ENCODE measurements at places on chromosomes 13 and 19.

DNA sequence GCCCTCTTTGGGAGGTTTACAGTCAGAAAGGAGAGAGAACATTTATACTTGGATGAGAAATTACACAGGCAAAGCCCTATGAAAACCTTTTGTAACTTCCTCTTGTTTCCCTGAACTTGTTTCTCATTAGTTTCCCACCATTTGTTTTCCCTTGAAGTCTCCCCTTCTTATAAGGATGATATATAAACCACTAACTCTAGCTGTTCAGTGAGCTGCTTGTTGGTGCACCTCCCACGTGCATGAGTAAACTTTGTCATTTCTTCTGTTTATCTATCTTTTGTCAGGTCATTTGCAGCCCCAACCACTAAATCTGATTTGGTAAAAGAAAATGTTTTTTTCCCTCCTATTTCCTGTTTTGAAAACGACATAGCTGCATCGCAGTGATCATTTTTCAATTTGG is 919.9 kb downstream of the SLITRK1 start:
- no peak for DNase-seq

- no peak for DNase-seq
These were observed 99.6 kb upstream of the SIAH3 start for GRCh38 chr13:45951166-45951565.

GRCh38 chr13:112743451-112744167 is 53.8 kb downstream of the ATP11A start:
- DNase-seq, result no peak

GRCh38 chr13:33228648-33229445 is 56.7 kb downstream of the STARD13 start:
- DNase-seq, result peak; percentile 42

DNA sequence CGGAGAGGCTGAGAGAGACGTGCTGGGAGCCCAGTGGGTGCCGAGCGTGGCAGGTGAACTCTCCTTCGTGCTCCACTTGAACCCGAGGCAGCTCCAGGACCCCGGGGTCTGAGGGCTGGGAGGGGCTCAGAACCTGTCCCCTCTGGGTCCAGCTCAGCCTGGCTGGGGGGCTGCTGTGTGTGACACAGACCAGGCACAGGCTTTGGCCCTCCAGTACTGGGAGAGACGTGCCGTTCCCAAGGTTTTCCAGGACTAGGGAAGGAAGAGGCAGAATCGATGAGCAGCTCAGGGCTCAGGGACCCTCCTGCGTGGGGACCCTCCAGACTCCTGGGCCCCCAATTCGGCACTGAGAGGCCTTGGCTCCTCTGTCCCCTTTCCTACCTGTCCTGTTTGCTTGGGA is 2.3 kb downstream of the SIGLEC10 start:
- no peak for DNase-seq

GRCh38 chr19:53655042-53655665 is 23.4 kb downstream of the DPRX start:
- DNase-seq, result no peak

DNA sequence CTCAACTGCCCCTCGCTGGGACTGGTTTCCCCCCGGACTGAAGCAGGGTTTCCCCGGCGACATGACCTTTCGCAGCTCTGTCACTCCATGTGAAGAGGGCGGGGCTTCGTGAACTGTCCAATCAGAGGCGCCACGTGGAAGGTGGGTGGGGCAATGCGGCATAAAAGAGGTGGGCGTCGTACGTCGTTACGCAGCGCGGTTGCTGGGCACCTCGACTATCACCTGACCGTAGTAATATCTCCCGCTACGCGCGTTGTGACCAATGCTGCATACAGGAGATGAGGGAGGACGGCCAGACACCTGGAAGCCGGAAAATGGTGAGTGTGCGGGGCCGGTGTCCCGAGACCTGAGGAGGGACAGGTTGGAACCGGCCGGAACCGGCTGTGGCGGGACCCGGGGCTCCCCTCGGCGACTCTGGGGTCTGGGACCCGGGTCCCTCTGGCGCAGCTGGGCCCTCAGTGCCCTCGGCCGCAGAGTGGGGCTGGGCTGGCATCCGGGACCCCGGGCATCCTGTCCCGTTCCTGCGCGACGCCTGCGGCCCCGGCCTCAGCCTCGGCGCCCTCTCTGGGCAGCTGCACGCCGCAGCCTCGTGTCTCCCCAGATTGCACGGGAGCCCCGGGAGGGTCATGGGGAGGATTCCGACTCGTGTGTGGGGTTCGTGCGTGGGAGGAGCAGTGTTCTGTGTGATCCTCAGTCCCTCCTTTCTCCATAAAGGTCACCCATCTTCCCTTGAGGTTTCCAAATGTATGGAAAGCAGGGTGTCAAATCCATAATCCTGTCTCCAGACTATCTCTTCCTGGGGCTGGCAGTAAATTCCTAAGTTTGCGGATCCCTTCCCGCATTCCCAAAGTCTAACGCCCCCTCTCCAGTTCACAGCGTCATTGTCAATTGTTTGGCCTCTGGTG is 32.2 kb downstream of the ZNF136 start:
- no peak for DNase-seq

- peak; percentile 49 for DNase-seq
These were observed 1.0 kb downstream of the FSTL3 start for GRCh38 chr19:677201-677600.

GRCh38 chr19:3653865-3654513 is 27.4 kb upstream of the CACTIN start:
- peak; percentile 18 for DNase-seq

GRCh38 chr13:34044041-34044440 is 226.1 kb downstream of the RFC3 start:
- DNase-seq, result no peak

DNA sequence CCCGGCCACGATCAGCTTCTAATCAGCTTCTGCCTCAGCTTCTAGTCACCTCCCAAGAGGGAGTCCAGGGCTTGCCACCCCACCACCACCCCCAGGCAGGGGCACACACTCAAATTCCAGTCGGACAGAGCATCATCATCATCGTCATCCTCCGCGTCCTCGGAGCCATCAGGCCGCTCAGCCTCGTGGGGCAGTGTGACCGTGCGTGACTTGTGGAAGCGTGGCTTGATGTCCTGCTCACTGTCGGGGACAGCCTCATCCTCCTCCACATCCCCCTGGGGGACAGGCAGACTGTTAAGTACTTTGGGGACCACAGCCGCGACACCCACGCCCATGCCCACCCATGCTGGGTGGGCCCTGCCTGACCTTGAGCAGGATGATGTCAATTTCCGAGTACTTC is 12.5 kb downstream of the TNPO2 start:
- no peak for DNase-seq

GRCh38 chr19:3250675-3251074 is 26.2 kb downstream of the CELF5 start:
- no peak for DNase-seq

GRCh38 chr19:34998777-34999497 is 1.2 kb upstream of the GRAMD1A start:
- DNase-seq, result no peak

GRCh38 chr19:8302734-8303133 is 5.4 kb downstream of the CD320 start:
- DNase-seq, result peak; percentile 18

- no peak for DNase-seq
These were observed 907.5 kb upstream of the SLC10A2 start for GRCh38 chr13:103973740-103974139.

- DNase-seq, result peak; percentile 99
These were observed at the start of gene PLEKHG2 for GRCh38 chr19:39412100-39412866. Gene PLEKHG2 (plus strand): TSS chr19:39412669. CDS start chr19:39414087, 1,418 bp downstream.

DNA sequence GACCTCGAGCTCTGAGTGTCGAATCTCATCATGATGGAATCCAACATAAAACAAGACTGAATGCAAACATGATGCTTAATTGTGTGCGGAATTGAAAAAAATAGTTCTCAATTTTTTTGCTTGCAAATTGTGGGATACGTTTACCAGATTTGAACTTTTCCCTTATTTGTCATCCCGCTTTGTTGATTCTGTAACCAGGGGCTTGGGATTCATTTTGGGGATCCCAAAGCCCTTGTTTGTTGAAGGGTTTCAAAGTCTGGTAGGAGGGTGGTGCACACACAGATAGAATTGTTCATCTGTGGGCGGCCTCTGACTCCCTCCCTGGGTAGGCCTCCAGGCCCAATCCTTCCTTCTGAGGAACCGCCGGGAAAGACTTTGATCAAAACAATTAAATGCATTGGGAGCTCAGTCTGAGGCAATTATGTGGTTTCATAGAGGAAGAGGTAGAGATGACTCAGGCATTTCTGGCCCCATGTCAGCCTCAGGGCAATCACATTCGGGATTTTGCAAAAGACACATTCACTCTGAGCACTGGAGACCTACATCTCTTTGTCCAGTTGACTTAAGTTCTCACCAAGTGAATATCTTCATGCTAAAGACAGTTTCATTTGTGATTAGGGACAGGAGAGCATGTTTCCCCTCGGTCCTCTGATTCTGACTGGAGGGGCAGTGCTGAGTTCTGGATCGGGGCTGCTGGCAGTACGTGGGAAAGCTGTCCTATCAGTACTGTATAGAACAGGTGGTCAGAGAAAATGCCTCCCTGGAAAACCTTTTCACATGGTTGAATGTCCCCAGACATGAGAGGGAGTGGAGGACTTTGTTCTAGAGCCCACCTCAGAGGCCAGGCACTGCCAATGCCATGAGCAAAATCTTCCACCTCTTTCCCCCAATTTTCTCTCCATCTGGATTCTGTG is 27.8 kb upstream of the IGFL4 start:
- no peak for DNase-seq

DNA sequence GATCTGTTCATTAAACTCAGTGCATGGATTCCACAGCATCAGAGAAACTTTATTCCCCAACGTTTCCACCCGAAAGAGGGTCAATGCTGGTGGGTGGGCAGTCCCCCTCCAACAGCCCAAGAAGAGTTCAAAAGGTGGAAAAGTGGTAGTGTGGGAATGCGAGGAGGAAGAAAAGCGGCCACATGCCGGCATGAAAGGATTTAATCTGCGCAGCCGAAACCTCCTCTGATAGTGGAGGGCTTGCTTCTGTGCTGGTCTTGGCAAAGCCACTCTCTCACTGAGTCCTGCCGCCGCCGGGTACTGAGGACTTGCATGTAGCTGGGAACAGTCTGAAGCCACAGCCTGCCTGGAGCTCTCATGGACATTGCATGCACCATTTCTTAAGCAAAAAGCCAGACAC is 136.2 kb upstream of the ZNF536 start:
- no peak for DNase-seq

- DNase-seq, result no peak
These were observed 9.3 kb downstream of the BORA start for GRCh38 chr13:72737033-72737432.

- no peak for DNase-seq
These were observed 10.5 kb upstream of the NTN5 start for GRCh38 chr19:48683349-48683748.

DNA sequence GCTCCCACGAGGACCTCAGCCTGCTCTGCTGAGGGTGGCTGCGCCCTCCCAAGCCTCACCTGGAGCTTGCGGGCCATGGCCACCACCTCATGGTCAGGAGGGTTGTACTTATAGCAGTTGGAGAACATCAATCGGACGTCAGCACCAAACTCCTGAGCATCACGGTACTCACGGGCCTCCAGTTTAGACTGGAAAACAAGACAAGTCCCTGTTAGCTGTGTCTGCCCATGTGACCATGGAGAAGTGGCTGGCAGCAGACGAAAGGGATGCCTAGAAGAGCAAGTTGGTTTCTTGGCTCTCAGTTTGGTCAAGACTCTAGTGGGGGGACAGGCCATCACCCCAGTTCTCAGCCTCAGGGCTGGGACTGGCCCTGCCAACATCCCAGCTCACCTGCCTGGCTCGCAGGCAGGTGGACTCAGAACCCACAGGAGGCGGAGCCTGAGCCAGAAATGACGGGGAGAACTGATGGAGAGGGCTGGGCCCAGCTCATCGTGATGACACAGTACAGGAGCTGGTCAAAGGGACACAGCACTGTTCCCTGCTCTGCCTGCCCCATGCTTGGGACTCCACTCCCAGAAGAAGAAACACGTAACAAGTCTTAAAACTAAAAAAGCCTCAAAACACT is 31.2 kb upstream of the EPHX3 start:
- DNase-seq, result no peak

- no peak for DNase-seq
These were observed 1039.2 kb upstream of the MIR17HG start for GRCh38 chr13:90308249-90308648.

- no peak for DNase-seq
These were observed 1.0 kb downstream of the CEBPA start for GRCh38 chr19:33301144-33301899.

DNA sequence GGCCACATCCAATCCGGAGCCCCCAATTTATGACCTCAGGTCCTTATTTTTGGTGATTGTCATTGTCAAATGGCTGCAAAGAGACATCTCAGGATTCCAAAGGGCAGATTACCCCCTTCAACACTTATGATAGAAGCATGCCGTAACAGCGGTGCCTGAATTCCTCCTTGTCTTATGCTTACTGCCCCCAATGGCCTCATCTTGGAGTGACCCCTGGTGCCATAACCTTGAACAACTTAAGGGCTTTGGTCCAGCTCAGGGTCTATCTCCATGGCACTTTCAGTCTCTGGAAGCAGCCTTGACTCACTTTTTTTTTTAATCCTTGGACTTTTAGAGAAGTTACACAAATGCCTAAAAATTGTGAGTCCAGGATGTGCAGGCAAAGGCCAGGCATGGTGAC is 171.6 kb upstream of the ZNF507 start:
- DNase-seq, result no peak

DNA sequence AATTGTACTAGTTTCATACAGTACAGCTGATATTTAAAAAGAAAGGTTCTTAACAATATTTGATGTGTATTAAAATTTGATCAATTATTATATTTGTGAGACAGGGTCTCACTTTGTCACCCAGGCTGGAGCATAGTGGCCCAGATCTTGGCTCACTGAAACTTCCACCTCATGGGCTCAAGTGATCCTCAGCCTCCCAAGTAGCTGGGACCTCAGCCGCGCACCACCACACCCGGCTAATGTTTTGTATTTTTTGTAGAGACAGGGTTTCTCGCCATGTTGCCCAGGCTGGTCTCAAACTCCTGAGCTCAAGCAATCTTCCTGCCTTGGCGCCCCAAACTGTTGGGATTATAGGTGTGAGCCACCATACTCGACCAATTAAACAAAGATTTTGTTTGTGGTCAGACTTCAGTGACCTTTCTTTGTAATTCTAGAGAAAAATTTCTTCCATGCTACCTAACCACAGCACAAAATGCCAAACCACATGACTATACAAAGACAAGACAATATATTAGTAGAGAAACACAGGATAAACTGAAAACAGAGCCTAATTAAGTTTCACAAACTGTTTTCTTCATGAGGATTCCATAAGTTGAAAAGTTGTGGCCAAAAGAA is 59.6 kb downstream of the RBM26 start:
- DNase-seq, result no peak

GRCh38 chr19:2167896-2168618 is 4.3 kb downstream of the DOT1L start:
- no peak for DNase-seq

DNA sequence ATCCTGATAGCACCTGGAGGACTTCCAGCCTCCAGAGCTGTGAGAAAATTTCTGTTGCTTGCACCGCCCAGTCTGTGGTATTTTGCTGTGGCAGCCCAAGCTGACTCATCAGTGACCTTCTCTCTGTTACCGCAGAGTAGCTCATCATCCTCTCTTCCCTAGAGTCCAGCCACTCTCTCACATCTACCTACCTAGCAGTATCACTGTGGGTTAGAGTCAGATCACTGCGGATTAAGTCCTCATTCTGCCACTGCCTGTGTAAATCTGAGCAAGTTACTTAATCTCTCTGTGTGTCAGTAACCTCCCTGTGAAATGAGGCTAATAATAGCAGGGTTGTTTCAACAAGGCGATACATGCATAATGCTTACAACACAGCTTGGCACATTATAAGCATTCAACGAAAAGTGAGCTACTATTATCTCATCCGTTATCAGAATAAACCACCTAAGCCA is 40.3 kb upstream of the USPL1 start:
- DNase-seq, result no peak
